ENCODE measurements at places on chromosomes 2 and 18.

- peak; percentile 27 for DNase-seq
These were observed 90.1 kb upstream of the ARL5A start for GRCh38 chr2:151918308-151918707.

DNA sequence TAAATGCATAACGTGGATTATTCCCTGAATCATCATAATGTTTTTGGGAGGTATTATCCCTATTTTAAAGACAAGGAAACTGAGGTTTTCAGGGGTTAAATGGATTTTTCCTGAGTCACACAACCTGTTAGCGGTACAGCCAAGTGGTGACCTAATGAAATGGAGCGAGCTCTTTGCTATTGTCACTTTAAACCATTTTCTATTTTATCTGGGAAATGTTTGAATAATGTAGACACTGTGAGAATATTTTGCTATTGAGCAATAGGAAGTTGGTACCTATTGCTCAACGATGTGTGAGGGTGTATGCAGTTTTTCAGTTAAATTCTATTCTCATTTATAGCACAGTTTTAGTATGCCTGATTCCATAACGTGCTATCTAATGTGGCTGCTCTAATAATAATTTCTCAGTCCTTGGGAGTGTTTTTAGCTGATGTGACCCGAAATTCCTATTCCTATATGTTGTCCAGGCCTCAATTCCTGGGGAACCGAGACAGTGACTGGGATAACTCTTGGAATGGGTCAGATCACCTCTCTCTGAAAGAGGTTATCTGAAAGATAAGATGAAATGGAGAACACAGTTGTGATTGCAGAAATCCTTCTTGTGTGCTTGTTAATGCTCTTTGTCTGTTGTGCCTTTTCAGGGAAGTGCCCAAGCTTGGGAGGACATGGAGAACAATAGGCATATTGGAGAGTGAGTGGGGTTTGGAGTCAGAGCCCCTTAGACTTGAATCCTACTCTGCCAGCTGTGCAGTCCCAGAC lies 38.4 kb downstream of the ABCB11 start:
- DNase-seq: no peak

DNA sequence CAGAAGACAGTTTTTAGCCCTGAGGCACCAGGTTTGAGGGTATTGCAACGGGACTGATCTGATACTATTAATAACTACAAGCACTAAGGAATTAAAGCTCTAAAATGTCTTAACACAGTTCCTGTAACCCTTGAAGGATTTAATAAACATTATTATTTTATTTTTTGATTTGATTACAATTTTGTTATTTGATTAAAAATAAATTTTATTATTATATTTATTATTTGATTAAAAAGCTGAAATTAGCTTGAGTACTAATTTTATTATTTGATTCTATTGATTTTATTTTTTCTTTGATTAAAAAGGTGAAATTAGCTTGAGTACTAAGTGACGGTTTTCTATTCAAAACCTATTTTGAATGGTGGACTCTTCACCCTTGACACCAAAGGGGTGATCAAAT lies 307.3 kb downstream of the ZNF521 start:
- DNase-seq: no peak

GRCh38 chr2:64063454-64063853 lies 44.2 kb upstream of the VPS54 start:
- no peak for DNase-seq

GRCh38 chr2:1486670-1487069 lies 73.4 kb downstream of the TPO start:
- DNase-seq: no peak

DNA sequence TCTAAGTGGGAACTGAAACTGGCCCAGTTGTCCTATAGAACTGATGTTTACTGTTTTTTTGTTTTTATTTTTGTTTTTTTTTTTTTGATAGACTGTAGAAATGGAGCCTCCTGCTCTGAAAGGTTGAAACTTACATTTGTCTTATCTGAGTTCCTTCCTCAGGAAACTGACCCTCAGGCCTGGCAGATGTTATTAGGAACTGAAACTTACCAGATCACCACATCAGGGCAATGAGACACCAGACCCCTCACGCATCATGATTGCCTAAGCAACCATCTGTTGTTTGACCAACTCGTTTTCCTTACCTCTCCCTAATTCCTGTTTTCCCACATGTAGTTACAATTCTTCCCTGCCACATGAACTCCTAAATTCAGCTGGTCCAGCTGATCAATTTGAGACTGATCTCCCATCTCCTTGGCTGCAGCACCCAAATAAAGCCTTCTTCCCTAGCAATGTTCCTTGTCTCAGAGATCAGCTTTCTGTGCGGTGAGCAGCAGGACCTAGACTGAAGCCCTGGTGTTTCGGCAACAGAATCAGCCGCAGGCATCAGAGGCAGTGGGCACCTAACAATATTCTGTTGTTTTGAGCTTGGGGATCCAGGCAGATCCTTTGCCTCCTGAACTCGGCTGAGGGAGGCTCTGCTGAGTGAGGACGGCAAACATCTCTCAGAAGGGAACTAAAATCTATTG lies 96.8 kb downstream of the MSH2 start:
- DNase-seq: no peak

- DNase-seq: peak; percentile 37
These were observed 1167.9 kb downstream of the DSC3 start for GRCh38 chr18:29874519-29875098.

GRCh38 chr2:128834880-128835252 lies 516.2 kb upstream of the HS6ST1 start:
- no peak for DNase-seq

DNA sequence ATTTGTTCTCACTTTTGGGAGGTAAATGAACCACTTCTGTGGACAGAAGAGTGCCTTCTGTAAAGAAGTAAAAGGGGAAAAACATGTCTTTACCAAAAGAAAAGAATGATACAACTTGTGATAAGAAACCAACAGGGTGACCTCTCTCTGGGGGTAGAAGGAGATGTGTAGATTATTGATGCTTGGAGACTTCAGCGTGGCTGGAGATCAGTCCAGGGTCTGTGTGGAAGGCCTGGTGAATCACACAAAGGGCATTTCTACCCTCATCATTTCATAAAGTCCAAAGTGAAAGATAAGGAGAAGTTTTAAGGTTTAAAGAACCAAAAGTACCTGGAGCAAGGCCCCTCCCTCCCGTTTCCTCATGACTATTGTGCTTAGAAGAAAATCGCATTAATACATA lies 142.5 kb downstream of the NCK2 start:
- DNase-seq: no peak

GRCh38 chr2:29105375-29105774 lies 9.8 kb upstream of the CLIP4 start:
- no peak for DNase-seq

GRCh38 chr2:19933351-19933981 lies 31.7 kb upstream of the TTC32 start:
- DNase-seq: peak; percentile 21

- peak; percentile 90 for DNase-seq
These were observed 515 bp upstream of the PLEKHB2 start for GRCh38 chr2:131104487-131105155.

GRCh38 chr2:174587579-174587978 lies 10.0 kb downstream of the WIPF1 start:
- no peak for DNase-seq

DNA sequence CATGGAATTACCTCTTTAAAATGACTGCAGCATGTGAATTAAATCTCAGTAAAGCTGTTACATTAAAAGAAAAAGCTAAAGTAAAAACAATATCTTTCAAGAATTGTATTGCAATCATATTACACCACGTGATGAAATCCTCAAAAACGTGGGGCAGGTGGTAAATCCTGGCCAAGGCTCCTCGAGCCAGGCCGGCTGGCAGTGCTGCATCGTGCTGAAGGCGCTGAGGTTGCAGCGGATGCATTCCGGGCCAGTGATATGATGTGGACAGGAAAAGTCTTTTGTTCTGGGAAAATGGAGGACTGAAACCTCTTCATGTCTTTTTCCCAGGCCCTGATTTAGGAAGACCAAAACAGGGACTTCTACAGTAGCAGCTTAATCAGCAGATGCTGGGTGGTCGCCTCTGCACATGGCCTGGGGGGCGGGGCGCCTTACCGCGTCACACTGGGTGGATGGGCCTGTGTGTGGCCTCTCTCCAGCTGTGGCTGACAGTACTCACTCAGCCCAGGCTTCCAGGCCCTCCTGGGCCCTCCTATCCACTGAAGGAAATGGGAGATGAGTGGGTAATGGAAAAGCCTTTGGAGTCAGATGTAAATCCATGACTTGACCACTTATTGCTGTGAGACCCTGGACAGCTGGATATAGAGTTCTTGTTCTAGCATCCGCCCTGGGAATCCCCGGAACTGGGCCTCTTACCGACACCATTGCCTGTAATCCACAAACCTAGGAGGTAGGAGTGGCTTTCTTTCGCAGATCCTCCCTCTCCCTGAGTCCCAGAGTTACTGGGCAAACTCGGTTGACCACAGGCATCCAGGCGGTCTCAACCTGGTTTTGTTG lies 45.1 kb downstream of the PROC start:
- no peak for DNase-seq

GRCh38 chr2:212991120-212991519 lies 160.3 kb downstream of the IKZF2 start:
- peak; percentile 51 for DNase-seq

- peak; percentile 27 for DNase-seq
These were observed 209.8 kb downstream of the BCL2 start for GRCh38 chr18:63109802-63110201.

Data from GM12865 (cell line).